ENCODE measurements at places on chromosomes 16 and 17.

GRCh38 chr16:85126705-85127378, 14.6 kb upstream of the CIBAR2 start:
- DNase-seq: no peak

- DNase-seq: no peak
Observed at GRCh38 chr17:5585836-5586521, 1.7 kb upstream of the NLRP1 start.

GRCh38 chr16:67883872-67884261, 818 bp upstream of the NRN1L start:
- no peak for DNase-seq

GRCh38 chr17:2232244-2232638, 71.3 kb downstream of the SMG6 start:
- DNase-seq: peak; percentile 73

- DNase-seq: no peak
Observed at GRCh38 chr17:82236142-82236971, 7.5 kb downstream of the SLC16A3 start.

- no peak for DNase-seq
Observed at GRCh38 chr17:35171834-35172233, 22.4 kb downstream of the SLC35G3 start.

- DNase-seq: peak; percentile 73
Observed at GRCh38 chr17:69327060-69327831, at the start of gene ABCA5. ABCA5 (minus strand) TSS chr17:69327133; CDS start chr17:69314415, 12,718 bp downstream.

DNA sequence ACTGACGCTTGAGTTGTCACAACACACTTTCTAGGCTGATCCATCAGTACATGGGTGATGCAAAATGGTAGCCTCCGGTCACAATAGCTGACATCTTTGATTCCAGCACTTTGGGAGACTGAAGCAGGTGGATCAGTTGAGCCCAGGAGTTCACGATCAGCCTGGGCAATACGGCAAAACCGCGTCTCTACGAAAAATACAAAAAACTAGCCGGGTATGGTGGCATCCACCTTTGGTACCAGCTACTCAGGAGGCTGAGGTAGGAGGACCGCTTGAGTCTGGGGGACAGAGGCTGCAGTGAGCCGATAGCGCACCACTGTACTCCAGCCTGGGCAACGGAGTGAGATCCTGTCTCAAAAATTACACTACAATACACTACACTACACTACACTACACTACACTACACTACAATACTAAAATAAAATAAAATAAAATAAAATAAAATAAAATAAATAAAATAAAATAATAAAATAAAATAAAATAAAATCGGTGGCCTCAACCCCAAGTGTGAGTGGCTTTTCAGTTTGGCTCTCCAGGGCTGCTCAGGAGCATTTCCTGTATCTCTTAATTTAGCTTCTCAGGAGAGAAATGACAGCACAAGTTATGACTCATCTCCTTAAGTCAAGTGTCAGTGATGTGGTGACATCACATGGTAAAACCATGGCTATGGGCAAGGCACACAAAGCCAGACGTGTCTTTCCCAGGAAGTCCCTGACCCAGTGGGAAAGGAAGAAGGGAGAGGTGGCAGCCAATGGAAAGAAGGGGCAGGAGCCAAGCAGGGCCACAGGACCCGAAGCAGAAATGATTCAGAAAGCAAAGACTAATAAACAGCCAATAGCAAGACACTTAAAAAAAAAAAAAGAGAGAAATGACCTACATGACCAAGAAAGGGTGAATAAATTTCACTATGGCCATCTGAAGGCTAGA, 75.3 kb upstream of the TBC1D3K start:
- DNase-seq: peak; percentile 66

DNA sequence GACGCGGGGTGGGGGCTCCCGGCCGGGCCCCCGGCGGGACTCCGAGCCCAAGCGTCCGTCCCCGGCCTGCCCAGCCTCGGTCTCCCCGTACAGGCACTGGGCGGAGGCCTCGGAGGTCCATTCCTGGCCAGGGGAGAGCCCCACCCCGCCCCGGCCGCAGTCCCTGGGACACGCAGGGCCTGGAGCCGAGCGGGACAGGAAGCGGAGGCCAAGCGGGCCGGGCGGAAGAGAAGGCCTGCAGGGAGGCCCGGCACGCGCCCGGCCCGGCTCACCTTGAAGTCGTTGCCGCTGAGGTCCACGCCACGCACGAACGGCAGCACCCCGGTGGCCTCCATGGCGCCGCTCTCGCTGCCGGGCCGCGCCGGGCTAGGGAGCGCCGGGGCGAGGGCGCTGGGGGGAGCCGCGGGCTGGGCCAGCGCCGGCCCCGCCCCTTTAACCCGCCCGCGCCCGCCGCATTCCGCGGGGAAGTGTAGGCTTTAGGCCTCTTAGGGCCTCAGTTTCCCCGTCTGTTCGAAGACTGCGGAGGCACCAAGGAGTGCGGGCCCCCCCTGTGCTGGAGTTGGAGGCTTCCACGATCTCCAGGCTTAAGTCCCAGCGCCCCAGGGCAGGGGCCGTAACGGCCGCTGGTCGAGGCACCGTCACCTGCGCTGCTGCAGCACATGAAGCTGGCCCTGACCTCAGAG, at the start of gene FLII:
FLII (minus strand) TSS at position 383 of the 683 bp plus-strand sequence; CDS start at position 335, 48 bp downstream.
- peak; percentile 28 for DNase-seq

DNA sequence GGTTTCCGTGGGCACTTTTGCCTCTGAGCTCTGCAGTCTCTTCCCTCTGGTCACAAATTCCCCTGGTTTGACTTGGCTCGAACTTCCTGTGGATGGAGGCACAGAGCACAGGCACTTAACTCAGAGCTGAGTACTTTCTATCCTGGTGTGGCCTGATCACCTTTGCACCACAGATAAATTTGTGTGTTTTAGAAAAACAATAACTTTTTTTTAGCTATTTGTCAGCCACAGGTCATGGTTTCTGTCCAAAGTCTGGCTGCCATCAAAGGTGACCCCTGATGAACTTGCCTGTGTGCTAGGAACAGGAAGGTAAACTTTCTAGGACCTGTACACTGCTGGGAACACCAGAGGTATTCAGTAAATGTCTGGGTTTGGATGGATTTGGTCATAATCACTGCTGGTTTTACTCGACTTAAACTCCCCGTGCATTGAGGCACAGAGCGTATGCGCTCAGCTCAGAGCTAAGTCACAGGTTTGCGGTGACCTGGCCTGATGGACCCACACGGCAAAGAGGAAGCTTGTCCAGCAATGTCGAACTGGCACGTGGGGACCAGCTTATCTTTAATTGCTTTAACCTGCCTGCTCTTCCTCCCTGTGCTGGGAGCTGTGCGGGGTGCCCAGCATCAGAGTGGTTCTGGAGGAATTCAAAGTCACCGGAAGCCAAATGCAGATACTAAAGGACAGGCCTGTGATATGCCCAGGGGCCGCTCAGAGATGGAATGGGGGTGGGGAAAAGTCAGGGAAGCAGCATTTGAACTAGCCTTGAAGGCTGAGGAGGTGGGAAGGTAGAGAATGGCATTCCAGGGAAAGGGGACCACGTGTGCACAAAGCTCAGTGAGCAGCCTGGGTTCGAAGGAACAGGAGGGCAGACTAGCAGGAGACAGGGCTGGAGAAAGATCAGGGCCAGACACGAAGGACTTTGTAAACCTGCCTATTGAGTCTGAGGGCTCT, 12.9 kb downstream of the SLC13A5 start:
- DNase-seq: no peak

DNA sequence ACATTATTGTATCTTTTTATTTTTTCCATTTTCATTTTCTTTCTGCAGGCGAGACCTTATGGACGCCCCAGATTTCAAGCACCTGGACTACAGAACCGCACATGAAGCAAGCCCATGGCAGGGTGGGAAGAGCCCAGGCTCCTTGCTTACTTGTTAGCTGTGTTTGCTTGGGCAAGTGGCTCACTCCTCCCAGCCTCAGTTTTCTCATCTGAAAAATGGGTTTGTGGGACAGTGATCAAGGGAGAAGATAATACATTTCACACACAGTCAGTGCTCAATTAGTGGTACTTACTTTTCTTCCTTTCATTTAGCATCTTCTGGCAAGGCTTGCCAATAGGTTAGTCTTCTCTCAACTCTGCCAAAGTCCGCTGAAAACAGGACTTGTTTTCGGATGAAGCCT, 117.5 kb downstream of the IRX3 start:
- DNase-seq: no peak

- no peak for DNase-seq
Observed at GRCh38 chr16:17397499-17397891, 73.3 kb downstream of the XYLT1 start.

DNA sequence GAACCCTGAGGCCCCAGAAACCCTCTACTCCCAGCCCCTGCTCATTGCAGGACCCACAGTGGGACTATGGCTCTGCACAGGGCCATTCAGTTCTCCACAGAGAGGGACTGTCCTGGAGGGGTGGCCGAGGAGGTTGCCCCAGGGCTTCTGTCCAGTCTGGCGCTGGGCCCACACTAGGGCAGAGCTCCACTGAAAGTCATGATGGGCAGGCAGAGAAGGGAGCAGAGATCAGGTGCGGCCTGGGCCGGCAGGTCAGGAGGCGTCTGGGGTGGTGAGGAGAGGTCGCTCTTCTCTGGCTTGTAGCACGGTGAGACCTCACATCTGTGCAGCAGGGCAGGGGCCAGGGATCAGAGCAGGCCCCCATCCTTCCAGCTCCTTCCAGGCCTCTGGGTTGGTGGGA, 13.0 kb upstream of the PIK3R6 start:
- DNase-seq: no peak

- DNase-seq: no peak
Observed at GRCh38 chr17:59838052-59838916, 54.5 kb downstream of the TUBD1 start.

All from GM04504 (cell line).